ENCODE measurements at places on chromosomes 11 and 22.
A peak's percentile ranks its signal among the peaks of the same experiment; 100 is the strongest.

GRCh38 chr11:36041988-36042611, 98.2 kb downstream of the LDLRAD3 start:
- DNase-seq: peak; percentile 3

DNA sequence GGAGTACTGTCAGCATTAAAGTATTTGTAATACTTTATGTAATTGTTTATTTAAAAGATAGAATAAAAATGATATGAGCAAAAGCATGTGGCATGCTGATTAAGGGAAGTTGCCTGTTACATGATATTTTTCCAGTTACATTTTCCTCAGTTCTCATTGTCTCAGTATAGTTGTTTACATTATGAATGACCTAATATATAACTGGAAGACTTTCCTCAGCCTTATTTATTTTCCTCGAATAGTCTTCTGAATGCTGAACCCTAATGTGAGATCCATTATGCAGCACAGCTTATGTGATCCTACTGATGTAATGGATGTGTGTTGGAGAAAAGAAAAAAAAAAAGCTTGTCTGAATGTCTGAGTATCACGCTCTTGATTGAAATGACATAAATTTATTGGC, 95.5 kb downstream of the LUZP2 start:
- no peak for DNase-seq

DNA sequence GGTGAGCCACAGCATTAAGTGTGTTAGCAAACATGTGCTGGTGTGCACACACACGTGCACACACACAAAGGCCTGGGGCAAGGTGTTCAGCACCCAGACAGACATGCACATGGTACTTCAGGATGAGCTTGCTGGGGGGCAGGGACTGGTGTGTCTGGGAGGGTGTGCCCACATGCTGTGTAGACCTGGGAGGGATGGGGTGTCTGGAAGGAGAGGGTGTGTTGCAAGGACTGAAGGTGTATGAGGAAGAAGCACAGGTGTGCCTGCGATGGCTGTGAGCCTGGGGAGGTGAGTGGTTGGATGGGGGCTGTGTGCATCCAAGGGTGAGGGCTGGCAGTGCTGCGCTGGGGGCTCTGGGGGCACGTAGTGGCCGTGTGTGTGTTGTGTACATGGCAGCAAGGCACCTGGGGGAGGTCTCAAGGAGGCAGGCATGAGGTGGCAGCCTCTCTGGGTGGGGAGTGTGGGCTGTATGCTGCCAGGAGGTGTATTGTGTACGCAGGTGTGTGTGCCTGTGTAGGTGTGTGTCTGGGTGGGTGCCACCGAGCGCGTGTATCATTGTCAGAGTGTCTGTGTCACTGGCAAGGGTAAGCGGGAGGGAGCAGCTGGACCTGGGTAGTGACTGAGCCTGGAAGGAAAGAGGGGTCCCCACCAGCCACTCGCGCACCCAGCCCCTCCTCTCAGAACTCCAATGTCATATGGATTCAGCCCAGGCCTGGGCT, 2.2 kb downstream of the NRXN2 start:
- DNase-seq: no peak

DNA sequence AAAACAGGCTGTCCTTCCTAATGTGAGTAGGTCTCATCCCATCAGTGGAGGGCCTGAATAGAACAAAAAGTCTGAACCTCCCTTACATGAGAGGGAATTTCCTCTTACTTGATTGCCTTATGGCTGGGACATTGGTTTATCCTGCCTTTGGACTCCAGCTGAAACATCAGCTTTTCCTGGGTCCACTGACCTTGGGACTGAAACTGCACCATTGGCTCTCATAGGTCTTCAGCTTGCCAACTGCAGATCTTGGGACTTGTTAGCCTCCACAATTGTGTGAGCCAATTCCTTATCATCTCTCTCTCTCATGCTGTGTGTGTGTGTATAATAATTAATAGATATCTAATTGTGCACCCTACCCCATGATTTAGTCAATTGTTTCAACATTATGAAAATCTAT, 375.3 kb upstream of the DDI1 start:
- DNase-seq: no peak

DNA sequence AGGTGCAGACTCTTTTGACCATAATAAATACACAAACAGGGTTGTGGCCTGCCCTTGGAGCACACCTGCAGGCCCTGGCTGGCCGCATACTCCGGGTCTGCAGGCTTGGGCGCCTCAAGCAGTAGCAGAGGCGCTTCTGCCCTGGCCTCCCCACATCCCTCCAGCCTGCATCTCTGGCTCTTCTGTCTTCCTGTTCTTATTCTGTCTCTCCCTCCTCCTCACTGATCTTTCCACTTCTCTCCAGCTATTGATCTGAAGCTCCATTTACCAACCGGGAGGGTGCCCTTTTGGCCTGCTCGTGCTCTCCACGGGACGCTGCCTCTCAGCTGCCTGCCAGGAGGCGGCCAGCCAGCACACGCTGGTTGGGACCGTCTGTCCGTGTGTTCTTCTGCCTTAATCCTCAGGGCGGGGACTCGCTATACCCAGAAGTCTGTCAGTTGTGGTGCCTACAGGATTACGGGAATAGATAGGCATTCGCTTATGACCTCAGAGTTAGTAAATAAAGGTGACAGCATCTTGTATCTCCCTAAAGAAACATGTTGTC, 5.2 kb downstream of the UPB1 start:
- peak; percentile 23 for DNase-seq
